ENCODE measurements at places on chromosomes 1 and 21.

GRCh38 chr21:17427157-17427556 lies 85.7 kb upstream of the CXADR start:
- no peak overlapping the region for H3K4me3 ChIP-seq
- no peaks in the 10 kb centered on the region for H3K27me3 ChIP-seq
- no peaks in the 10 kb centered on the region for H3K4me1 ChIP-seq
- H3K36me3 ChIP-seq: no peaks in the 10 kb centered on the region

GRCh38 chr21:41008974-41009373 lies 159.0 kb upstream of the BACE2 start:
- H3K4me1 ChIP-seq: no peaks in the 10 kb centered on the region
- H3K27ac ChIP-seq: no peak overlapping the region
- no peak overlapping the region for H3K4me3 ChIP-seq

DNA sequence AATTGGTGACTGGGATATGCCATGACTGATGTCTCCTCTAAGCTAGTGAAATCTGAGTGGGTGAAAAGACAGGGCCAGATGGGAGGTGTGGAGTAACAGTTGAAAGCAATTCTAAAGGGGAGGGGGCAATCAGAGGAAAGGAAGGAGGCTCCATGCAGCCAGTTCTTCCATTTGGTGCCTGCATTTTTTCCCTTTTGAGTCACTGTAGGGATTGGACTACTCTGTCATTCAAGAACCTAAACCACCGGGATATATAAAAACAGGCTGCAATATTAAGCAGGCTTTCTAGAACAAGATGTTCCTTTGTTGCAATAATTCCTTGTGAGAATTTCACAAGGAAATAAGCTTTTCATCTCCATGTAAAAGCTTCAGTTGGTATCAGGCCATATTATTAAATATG lies 18.3 kb downstream of the CLIC6 start:
- no peaks in the 10 kb centered on the region for H3K36me3 ChIP-seq
- no peak overlapping the region for H3K4me3 ChIP-seq
- DNase-seq: no peak
- no peak overlapping the region for H3K27ac ChIP-seq
- no peaks in the 10 kb centered on the region for H3K27me3 ChIP-seq
- H3K4me1 ChIP-seq: no peaks in the 10 kb centered on the region

DNA sequence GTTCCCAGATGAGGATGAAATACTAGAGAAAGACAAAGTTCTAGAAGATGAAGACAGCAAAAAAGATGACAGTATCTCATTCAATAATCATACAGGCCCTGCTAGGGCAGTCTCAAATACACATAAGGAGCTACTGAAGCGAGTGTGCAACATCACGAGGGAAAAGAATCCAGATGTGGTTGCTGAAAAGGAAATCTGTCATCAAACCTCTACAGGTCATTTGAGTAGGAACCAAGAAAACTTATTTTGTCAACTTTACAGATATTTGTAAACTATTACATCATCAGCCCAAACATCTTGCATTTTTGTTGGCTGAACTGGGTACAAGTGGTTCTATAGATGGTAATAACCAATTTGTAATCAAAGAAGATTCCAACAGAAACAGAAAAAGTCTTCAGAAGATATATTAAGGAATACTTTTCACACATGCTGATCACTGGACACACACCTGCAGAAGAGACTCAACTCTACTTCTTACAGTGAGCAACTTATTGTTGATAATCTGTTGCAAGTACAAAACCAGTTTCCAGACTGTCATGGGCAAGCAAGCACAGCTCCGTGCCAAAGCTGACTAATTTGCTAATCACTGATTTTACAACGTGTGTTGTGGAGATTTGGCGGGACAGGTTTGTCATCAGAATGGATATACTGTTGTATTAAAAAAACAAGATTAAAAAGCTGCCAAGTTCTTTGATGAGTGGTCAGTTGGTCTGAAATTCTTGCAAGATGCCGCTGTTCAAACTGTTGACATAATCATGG lies 42.1 kb downstream of the TRIM33 start:
- DNase-seq: no peak
- H3K27me3 ChIP-seq: no peaks in the 10 kb centered on the region

GRCh38 chr1:157238585-157238984 lies 100.4 kb upstream of the ETV3 start:
- DNase-seq: no peak
- no peaks in the 10 kb centered on the region for H3K4me1 ChIP-seq
- peaks cover 2% of the 10 kb centered on the region for H3K27me3 ChIP-seq
- H3K27ac ChIP-seq: no peak overlapping the region
- H3K4me3 ChIP-seq: no peak overlapping the region
- no peaks in the 10 kb centered on the region for H3K36me3 ChIP-seq

- no peak for DNase-seq
- no peaks in the 10 kb centered on the region for H3K4me1 ChIP-seq
- no peak overlapping the region for H3K4me3 ChIP-seq
- no peaks in the 10 kb centered on the region for H3K27me3 ChIP-seq
- no peak overlapping the region for H3K27ac ChIP-seq
Observed at GRCh38 chr1:236808564-236809130, 13.6 kb downstream of the MTR start.

- no peaks in the 10 kb centered on the region for H3K27me3 ChIP-seq
- no peak overlapping the region for H3K4me3 ChIP-seq
- no peaks in the 10 kb centered on the region for H3K4me1 ChIP-seq
- DNase-seq: no peak
- no peak overlapping the region for H3K27ac ChIP-seq
Observed at GRCh38 chr1:223258751-223259198, 105.2 kb downstream of the SUSD4 start.

- DNase-seq: no peak
- no peak overlapping the region for H3K27ac ChIP-seq
- H3K27me3 ChIP-seq: no peaks in the 10 kb centered on the region
- no peaks in the 10 kb centered on the region for H3K4me1 ChIP-seq
- no peaks in the 10 kb centered on the region for H3K36me3 ChIP-seq
- H3K4me3 ChIP-seq: no peak overlapping the region
Observed at GRCh38 chr1:22745669-22746585, 35.3 kb downstream of the EPHB2 start.

- DNase-seq: no peak
- H3K27ac ChIP-seq: no peak overlapping the region
- peaks cover 68% of the 10 kb centered on the region for H3K4me1 ChIP-seq
- H3K27me3 ChIP-seq: no peaks in the 10 kb centered on the region
- no peak overlapping the region for H3K4me3 ChIP-seq
Observed at GRCh38 chr21:44967082-44968047, 27.5 kb downstream of the SLX9 start.

DNA sequence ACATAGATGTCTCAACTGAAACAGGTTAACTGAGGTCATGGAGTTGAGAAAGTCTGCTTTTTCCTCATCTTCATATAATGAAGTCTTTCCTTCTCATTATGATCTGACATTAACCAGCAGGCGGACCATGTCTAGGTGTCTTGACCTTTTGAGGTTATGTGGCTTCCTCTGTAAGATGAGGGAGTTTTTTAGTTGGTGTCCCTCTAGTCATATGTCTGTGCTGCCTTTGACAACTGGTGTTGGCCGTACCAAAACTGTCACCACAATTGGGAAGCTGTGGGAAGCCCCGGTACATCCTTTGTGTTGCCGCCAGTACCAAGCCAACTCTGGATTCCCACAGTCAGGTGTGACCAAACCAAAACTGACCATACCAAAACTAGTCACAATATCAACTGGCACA lies 105.1 kb downstream of the PBX1 start:
- H3K27ac ChIP-seq: no peak overlapping the region
- peaks cover 11% of the 10 kb centered on the region for H3K27me3 ChIP-seq
- peaks cover 25% of the 10 kb centered on the region for H3K4me1 ChIP-seq
- no peak overlapping the region for H3K4me3 ChIP-seq
- DNase-seq: peak; percentile 4

DNA sequence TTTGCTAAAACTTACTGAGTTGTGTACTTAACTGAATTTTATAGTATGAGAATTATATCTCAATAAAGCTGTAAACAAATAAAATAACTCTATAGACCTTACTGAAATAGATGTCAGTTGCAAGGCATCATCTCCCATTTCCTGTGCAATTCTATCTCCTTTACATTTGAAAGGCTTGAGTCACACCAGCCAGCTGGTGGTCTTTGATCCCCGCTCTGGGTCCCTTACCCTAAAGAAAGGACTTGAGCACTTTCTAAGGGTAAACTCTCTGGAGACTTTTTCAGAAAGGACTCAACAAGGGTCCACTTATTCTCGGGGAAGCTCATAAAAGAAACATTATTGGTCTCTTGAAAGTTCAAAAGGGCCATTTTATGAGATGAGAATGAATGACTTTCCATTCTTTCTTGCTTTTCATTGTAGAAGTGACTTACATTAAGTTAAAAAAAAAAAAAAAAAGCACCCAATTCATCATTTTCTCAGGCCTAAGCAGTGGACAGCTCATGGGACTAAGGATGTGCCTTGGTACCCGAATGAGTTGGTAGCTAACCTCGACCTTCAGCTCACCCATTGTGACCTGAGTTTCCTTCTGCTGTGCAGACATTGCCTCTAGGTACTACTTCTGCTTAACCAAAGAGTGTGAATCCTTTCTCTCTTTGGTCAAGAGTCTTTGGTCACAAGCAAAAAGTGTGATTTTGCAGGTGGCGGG lies 147.0 kb upstream of the COA6 start:
- no peak overlapping the region for H3K4me3 ChIP-seq
- no peaks in the 10 kb centered on the region for H3K36me3 ChIP-seq
- H3K4me1 ChIP-seq: peaks cover 12% of the 10 kb centered on the region
- no peak overlapping the region for H3K27ac ChIP-seq
- H3K27me3 ChIP-seq: peaks cover 14% of the 10 kb centered on the region

GRCh38 chr21:42538479-42539275 lies 25.0 kb downstream of the SLC37A1 start:
- peaks cover 30% of the 10 kb centered on the region for H3K36me3 ChIP-seq
- no peaks in the 10 kb centered on the region for H3K27me3 ChIP-seq
- no peak for DNase-seq

- H3K27me3 ChIP-seq: no peaks in the 10 kb centered on the region
- H3K4me1 ChIP-seq: no peaks in the 10 kb centered on the region
- no peaks in the 10 kb centered on the region for H3K36me3 ChIP-seq
- no peak for DNase-seq
Observed at GRCh38 chr21:15132781-15133180, 68.0 kb upstream of the NRIP1 start.

GRCh38 chr1:42927274-42927841 lies 31.3 kb downstream of the SLC2A1 start:
- no peaks in the 10 kb centered on the region for H3K27me3 ChIP-seq
- no peak for DNase-seq
- peaks cover 57% of the 10 kb centered on the region for H3K4me1 ChIP-seq
- no peak overlapping the region for H3K27ac ChIP-seq
- peaks cover 56% of the 10 kb centered on the region for H3K36me3 ChIP-seq

DNA sequence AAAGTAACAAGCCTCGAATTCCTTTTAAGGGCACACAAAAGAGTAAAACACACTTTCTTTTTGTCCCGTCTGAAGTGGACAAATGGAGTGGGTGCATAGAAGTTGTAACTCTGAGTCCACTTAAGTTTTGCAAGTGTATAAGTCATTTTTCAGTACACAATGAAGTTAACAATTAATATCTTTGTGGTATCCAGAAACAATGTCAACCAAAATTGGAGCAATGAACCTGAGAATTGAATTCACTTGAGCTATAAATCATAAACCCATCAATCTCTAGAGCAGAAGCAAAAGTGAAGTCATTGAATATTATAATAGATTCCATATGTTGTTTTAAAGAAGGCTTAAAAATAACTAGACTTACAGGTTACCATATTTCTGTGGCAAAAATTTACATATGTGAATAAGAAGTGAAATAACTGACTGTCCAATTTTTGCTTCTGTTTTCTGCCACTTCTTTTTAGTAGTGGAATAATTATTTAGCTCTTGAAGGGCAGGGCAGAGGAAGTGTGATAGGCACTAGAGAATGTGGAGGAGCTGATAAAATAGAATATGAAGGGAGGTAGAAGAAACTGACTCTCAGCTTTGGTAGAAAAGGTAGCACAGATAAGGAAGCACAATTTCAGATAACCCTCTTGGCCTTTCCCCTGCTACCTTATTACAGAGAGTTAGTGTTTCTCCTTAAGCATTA lies 73.9 kb upstream of the RGL1 start:
- no peaks in the 10 kb centered on the region for H3K36me3 ChIP-seq
- no peaks in the 10 kb centered on the region for H3K27me3 ChIP-seq
- H3K27ac ChIP-seq: no peak overlapping the region
- DNase-seq: no peak
- H3K4me3 ChIP-seq: no peak overlapping the region

- H3K4me3 ChIP-seq: no peak overlapping the region
- no peak for DNase-seq
- H3K36me3 ChIP-seq: no peaks in the 10 kb centered on the region
- no peaks in the 10 kb centered on the region for H3K27me3 ChIP-seq
- H3K27ac ChIP-seq: no peak overlapping the region
- peaks cover 11% of the 10 kb centered on the region for H3K4me1 ChIP-seq
Observed at GRCh38 chr21:37550157-37550556, 183.6 kb downstream of the DYRK1A start.

DNA sequence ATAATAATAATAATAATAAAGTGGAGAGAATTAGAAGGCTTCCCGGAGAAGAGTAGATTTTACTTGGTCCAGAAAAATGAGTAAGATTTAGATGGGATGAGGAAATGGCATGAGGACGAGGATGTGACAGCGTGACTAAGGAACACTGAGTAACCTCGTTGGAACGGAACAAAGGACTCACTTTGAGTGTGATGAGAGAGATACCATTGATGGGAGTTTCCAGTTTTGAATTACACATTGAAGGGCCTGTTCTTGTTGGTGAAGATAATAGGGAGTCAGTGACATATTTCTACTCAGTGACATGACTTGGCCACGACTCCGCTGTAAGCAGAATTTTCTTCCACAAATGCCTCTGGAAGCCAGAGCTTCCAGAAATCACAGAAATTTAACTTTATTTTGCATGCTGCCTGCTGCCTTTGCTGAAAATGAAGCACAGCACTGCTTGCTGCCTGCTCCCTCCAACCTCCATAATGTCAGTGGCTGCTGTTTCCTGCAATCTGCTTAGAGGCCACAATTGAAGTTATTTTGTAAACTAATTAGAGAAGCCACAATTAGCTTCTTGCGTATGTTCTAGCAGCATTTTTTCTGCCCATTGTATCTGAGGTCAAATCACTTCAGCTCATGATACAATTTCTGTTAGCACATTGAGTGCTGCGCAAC lies 33.7 kb upstream of the FBXO28 start:
- no peak overlapping the region for H3K4me3 ChIP-seq
- H3K27me3 ChIP-seq: no peaks in the 10 kb centered on the region
- H3K27ac ChIP-seq: no peak overlapping the region
- DNase-seq: no peak
- H3K4me1 ChIP-seq: no peaks in the 10 kb centered on the region

GRCh38 chr1:22835636-22836319 lies 125.1 kb downstream of the EPHB2 start:
- no peak for DNase-seq
- H3K27ac ChIP-seq: no peak overlapping the region
- no peaks in the 10 kb centered on the region for H3K36me3 ChIP-seq
- no peaks in the 10 kb centered on the region for H3K4me1 ChIP-seq
- no peak overlapping the region for H3K4me3 ChIP-seq

GRCh38 chr1:55209247-55209646 lies 5.9 kb downstream of the USP24 start:
- no peaks in the 10 kb centered on the region for H3K27me3 ChIP-seq
- H3K36me3 ChIP-seq: no peaks in the 10 kb centered on the region
- peak overlapping the region; percentile 8 for H3K27ac ChIP-seq
- H3K4me1 ChIP-seq: peaks cover 18% of the 10 kb centered on the region

Measured in natural killer cell (primary cell).